Stimulated activated CD8-positive, alpha-beta memory T cell treated with anti-CD3 and anti-CD28 coated beads, Interleukin-15, amount 100 ng/mL, for 48 hours (primary cell): ENCODE measurements at places on chromosomes 6 and 20.

DNA sequence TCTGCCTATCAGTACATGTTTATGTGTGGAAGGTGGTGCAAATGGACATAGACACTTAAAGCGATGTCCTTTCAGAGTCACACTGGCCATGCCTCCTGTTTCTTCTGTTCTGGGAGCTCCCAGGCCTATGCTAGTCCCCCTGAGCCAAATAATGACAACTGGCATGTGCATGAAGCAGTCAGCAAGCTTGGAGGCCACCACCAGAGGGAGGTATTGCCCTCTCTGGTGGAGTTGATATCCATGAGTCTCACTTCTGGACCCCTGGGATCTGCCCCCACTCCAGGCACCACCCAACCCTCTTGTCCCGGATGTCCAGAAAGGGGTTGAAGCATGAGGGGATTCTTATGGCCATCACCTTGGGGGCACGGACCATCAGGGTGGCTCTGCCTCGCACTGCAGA is 172.2 kb downstream of the AIG1 start:
- DNase-seq: no peak

- no peak for DNase-seq
Observed at GRCh38 chr6:37168811-37169495, 999 bp upstream of the PIM1 start.

- no peak for DNase-seq
Observed at GRCh38 chr6:12944001-12944400, 227.4 kb downstream of the PHACTR1 start.

GRCh38 chr6:28865401-28866204 is 58.2 kb downstream of the TRIM27 start:
- DNase-seq: no peak

GRCh38 chr20:60956194-60956593 is 295.9 kb upstream of the CDH4 start:
- DNase-seq: no peak

- DNase-seq: no peak
Observed at GRCh38 chr6:158018851-158019361, 37.2 kb downstream of the SYNJ2 start.

- DNase-seq: no peak
Observed at GRCh38 chr6:39056191-39056590, 7.6 kb downstream of the GLP1R start.

DNA sequence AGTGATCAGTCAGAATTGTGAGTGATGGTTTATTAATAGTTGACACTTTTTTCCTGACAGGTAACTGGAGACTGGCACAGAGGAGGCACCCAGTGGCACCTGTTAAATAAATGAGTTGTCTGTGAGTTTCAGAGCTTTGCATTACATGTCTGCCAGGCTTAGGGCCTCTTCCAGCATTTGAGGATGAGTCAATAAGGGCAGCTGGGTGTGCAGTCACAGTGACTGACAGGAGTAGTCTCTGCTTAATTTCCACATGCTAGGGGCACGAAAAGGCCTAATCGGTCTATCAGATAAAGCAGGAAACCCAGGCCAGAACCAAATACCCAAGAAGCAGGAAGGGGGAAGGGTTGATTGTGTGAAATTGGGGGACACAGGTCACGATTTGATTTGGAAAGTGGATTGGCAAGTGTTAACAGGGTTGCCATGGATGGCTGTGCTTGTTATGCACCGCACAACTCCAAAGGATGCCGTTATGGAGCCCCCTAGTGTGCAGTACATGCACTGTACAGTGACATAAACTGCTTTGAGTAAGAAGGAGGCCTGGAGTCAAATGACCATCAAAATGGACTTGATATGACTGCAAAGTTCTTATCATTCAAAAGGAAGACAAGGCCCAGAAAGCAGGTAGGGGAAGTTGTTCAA is 111.9 kb upstream of the GGTLC1 start:
- DNase-seq: peak; percentile 25

DNA sequence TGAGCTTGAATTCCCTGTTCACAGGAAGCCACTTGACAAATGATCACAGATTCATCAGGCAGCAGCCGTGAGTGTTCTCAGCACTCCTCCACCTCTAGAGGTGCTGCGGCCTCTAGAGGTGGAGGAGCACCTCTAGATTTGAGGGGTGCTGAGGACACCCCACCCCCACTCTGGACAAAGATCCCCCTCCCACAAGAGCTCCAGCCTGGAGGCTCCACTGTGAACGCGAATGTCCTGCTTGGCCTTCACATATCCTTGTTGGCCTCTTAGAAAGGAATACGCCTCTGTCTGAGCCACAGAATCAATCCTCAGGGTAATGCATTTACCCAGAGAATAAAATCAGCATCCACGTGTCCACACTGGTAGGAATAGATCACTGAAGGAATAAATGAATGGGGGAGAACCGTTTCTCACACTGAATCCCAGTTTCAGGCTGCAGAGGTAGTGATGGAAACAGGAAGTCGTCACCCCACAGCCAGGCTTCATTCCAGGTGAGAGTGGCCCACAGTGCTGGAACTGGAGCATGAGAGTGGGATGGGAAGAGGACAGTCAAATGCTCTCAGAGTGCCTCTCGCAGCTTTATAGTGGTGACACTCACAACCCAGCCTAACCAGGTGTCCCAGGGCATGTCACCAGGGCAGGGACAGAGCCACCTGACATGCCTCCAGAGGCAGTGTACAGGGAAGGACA is 16.6 kb downstream of the NPEPL1 start:
- DNase-seq: no peak

DNA sequence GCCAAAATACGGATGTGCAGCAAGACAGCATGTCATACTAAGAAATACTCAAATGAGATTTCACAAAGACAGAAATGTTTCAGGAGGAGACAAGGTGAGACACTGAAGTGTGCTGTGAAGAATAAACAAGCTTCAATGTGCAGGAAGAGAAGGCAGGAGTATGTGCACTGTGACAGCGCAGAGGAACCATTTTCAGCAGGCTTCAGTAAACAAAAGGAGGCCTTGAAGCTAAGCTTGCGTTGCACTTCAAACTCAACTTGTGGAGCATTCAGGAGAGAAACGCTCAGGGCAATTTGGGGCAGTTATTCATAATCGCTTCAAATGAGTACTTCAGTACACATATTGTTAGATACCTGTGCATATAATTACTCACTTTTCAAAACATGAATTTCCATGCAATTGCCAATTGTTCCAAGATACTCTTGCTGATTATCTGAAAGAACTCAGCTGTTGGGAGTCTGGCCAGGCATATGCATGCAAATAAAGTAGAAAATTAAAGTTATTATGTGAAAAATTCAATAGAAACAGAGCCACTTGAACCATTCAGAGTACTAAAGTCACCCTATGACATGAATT is 234.2 kb upstream of the OPRM1 start:
- DNase-seq: no peak

- no peak for DNase-seq
Observed at GRCh38 chr6:134341999-134342567, 24.2 kb upstream of the SGK1 start.

- DNase-seq: no peak
Observed at GRCh38 chr20:10647471-10647870, 26.3 kb downstream of the JAG1 start.

DNA sequence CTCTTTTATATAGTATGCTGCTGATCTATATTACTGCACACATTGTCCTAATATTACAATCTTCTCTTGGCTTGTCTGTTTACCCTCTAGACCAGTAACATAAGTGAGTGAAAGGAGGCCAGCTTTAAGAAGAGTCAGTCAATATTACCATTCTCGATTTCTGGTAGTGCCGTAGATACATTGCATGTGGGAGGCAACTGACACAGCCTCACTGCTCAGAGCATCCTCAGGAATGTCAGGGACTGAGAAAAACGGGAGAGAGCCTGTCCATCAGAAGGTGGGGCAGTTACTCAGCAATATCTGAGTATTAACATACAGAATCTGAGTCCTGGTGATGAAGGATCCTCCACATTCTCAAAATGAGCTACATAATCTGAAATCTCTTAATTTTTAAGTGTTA is 259.9 kb downstream of the GJA1 start:
- DNase-seq: no peak

DNA sequence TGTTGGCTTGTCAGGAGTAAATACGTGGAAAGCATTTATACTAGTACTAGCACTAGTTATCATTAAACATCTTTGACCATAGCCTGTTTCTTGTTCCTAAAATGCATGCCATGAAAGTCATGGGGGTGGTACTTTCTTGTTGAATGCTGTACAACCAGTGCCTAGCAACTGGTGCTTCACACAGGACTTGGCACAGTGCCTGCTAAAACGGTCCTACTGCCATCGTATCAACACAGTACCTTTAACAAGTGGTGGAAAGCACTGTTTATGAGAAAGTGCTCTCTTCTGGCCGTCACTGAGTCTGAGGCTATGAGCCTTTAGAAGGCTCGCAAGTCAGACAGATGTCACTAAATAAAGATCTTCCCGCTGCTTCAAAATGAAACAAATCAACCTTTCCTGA is 21.6 kb downstream of the ZNFX1 start:
- no peak for DNase-seq

GRCh38 chr20:52269321-52269720 is 77.7 kb upstream of the ZFP64 start:
- DNase-seq: no peak

GRCh38 chr20:62828511-62829230 is 11.8 kb downstream of the COL9A3 start:
- no peak for DNase-seq

DNA sequence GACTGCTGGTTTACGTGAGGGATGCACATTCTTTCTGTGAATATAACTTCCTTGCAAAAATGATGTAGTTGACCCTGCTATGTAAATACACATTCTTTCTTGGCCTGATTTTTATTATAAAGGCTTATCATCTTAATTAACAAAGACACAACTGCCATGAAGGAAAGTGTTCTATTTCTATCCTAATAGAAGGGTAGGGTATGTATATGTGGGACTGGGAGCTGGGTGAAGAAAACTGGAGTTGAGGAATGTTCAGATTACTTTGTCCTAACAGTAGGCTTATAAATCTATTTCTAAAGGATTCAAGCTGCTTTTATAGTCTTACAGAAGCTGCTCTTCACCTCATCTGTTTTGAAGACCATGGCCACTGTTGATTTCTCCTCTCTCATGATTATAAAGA is 76.5 kb upstream of the RGS17 start:
- DNase-seq: no peak

- no peak for DNase-seq
Observed at GRCh38 chr6:110090876-110091275, 88.6 kb downstream of the WASF1 start.

DNA sequence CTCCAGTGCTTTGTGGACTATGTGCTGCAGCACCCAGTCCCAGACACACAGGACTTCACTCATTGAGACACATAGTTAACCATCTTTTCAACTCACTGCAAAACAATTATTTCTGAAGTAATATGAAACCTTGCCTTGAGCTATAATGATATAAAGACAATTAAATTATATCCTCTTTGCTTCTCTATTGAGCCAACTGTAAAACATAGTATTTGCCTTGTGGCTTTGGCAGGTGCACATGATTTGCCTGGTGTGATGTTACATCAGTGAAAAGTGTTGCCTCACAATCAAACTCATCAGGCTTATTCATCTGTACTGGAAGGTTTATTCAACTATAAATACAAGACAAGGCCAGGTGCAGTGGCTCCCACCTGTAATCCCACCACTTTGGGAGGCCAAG is 80.6 kb downstream of the NCOA7 start:
- DNase-seq: no peak

DNA sequence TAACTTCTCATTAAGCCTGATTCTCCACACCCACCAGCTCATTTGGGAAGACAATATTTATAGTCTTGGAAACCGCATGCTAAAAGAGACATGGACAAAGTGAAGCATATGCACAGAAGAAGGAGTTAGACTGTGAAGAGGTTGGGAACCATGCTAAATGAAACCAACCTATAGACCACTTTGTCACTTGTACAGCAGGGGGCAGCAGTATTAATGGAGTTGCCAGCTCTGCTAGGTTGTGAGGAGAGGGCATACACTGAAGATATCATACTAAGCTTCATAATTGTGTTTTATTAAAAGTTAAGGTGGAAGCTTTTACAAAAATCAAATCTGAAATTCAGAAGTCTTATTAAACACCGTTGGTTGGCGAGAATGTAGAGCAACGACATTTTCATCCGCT is 38.3 kb upstream of the HMGCLL1 start:
- DNase-seq: no peak

GRCh38 chr6:27617700-27618689 is 145.1 kb upstream of the ZNF184 start:
- DNase-seq: no peak

GRCh38 chr6:33064723-33065122 is 8.7 kb downstream of the HLA-DPA1 start:
- no peak for DNase-seq

DNA sequence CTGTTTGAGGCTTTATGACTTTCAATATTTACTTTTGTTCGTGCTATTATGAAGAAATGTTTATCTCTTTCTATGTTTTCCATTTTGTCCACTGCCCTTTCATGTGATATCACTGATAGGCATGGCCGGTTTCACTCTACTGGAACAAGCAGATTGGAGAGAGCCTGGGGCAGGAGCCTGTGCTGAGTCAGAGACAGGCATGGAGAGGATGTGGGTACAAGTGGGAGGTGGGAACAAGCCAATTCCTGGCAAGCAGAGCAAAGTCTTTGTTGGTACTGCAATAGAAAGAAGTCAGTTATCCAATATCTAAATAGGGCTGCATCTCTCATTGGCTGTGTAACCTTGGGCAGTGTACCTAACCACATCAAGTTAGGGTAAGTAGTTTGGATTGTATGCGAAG is 545.6 kb upstream of the MAP3K7 start:
- DNase-seq: no peak

DNA sequence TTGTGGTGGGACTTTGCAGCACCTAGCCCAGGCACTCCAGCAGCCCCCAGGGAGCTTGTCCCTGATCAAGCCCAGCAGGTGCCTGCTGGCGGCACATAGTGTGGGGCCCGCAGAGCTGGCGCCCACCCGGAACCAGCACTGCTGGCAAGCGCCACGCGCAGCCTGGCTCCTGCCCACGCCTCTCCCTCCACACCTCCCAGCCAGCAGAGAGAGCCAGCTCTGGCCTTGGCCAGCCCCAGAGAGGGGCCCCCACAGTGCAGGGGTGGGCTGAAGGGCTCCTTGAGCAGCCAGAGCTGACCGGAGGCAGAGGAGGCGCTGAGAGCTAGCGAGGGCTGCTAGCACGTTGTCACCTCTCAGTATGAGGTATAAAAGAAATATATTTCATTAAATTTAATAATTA is 716.5 kb upstream of the MAP3K7 start:
- DNase-seq: no peak

DNA sequence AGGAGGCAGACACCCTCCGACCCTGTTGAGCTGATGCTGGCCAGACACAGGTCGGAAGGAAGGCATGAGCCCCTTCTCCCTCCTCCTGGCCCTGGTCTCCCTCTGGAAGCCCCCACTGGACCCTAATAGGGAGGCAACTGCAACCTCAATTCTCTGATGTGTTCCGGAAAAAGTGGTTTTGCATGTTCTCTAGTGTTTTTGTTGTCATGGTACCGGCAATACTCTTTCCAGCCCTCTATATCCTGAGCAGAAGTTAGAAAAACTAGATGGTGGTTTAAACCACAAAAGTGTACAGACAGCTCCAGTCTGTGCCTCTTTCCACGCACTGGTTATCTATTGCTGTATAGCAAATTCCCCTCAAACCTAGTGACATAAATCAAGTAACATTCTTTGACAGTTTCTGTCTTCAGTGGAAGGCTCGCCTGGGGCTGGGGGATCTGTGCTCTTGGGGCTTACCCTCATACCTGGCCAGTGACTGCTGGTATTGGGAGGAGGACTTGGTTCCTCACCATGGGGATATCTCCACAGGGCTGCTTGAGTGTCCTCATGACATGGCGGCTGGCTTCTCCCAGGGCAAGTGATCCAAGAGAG is 37.0 kb downstream of the SYTL3 start:
- DNase-seq: no peak

GRCh38 chr20:40254023-40254772 is 434.8 kb downstream of the MAFB start:
- no peak for DNase-seq
